SK-MEL-5 (cell line): ENCODE measurements at places on chromosomes 7 and 10.
A peak's percentile ranks its signal among the peaks of the same experiment; 100 is the strongest.

- DNase-seq = no peak
Observed at GRCh38 chr10:74135452-74135851, 15.2 kb downstream of the AP3M1 start.

DNA sequence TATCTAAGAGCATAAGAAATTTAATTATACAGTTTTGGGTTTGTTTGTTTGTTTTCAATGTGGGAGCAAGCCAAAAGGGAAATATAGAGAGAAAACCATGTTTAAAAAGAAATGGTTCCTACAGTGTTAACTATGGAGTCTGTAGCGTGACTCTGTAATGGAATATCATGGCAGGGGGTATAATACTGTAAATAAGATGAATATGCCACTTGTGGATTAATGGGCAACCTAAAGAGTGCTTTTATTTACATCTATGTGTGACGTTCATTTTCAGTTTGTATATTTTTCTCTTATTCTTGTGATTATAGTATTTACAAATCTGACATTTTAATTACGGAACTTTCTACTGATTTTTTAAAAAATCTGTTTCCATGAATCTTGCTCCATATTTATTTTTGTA is 95.9 kb downstream of the POLL start:
- DNase-seq = no peak

DNA sequence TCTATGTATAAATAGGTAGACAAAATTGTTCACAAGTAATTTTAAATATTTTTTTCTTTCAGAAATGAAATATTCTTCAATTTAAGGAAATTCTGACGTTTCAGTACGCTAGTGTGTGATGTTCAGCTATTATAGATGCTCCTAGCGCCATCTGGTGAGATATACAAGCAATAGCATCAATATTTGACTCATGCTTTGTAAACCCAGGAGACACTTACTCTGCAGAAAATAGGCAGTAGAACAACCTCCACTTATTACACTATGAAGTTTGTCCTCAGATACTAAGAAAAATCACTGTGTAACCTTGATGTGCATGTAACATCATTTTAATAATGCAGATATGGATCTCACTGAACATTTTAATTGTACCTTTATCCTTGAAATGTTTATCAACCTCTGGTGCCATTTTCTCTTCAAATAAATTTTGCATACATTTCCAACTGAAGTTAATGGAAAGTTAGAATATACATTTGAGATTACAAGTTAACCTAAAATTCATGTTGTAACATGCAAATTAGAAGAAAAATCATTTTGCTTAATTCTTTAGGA is 151.5 kb upstream of the FAM3C start:
- peak; percentile 81 for DNase-seq

DNA sequence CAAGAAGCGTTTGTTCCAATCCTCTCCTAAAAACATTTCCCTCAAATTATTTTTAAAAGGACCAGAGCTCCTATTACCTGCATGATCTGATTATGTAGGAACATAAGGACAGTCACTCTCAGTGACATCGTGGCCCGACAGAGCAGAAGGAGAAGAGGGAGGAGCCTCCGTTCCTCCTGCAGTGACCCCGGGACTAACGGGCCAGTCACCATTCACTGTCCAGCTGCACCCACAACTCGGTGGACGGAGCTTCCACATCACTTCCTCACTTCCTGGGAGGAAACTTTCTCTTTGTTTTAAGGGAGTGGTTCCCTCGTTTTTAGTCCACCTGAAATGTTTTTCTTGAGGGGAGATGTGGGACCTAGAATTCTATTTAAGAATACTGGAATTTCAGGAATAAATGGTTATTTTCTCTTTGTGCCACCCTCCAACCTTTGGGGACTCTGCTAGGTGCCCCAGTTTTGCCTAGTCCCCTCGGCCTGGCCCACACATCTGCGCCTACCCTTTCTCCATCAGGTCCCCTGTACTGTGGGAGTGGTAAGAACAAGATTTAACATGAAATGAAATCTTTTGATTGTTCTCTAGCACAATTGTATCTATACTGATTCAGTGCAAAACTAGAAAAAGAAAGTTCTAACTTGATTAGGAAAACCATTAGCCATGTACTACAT is 173.5 kb upstream of the RNF32 start:
- no peak for DNase-seq

- DNase-seq = no peak
Observed at GRCh38 chr7:108053250-108053649, 50.3 kb upstream of the LAMB1 start.

DNA sequence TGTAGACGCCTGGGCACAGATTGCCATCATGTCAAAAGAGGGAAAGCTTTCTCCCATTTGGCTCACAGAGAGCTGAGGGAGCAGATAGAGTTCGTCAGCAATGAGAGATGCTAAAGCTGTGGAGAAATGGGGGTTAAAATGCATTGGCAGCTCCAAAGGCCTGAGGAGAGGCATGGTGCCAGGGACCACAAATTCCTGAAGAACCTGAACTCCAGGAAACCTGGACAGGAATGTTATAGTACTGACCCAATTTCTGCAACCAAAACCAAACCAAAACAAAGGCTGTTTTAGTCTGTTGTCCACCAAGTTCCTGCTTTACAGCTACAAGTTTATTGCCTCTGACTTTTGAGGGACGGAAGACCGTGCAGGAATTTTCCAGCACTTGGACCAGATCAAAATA is 575.7 kb downstream of the REEP3 start:
- DNase-seq = no peak

- no peak for DNase-seq
Observed at GRCh38 chr7:104174798-104175197, 33.0 kb downstream of the ORC5 start.

DNA sequence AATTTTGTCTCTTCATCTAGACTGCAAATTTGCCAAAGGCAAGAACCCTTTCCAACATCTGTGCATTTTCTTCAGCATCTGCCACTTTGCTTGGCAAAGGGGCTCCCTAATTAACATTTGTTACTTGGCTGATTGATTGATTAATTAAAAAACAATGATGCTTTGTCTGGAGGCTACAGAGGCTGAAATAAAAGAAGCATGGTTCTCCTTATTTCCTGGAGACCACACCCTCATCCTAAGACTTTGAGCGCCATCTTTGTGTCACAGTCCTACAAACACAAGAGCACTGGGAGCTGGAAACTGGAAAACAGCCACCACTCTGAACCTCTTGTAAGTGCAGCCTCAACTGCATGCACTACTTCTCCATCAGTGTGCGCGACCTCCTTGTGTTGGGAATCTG is 189.2 kb downstream of the C7orf25 start:
- peak; percentile 36 for DNase-seq

DNA sequence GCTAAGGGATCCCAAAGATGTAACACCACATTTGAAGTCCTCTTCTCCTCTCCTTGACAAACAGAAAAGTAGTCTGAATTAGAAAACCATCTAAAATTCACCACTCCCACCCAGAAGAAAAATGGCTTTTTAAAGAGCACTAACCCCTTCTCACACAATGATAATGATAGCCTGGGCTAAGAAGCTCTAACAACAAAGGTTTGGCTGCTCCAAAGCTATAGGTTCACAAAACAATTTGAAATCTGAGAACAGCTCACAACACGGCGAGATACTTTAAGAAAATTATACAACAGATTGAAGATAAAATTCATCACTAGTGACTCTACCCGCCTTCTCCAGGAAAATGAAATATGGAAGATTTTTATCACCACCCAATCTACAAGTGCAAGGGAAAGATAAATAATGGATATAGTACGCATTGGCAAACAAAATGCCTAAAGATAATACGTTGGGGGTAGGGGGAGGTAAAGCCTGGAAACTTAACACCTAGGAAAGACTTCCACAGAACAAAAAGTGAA is 7.4 kb downstream of the ITGB1 start:
- DNase-seq = no peak

GRCh38 chr10:119333146-119333792 is 125.9 kb downstream of the GRK5 start:
- no peak for DNase-seq

GRCh38 chr10:11176746-11177145 is 159.1 kb downstream of the CELF2 start:
- DNase-seq = no peak

GRCh38 chr7:2015251-2015871 is 217.4 kb downstream of the MAD1L1 start:
- DNase-seq = no peak

- peak; percentile 60 for DNase-seq
Observed at GRCh38 chr10:116742367-116743265, at the start of gene HSPA12A. TSS of gene HSPA12A (minus strand) at chr10:116742566. CDS start at chr10:116742469, 97 bp downstream.

- no peak for DNase-seq
Observed at GRCh38 chr10:47261121-47261520, 38.9 kb upstream of the GDF10 start.

DNA sequence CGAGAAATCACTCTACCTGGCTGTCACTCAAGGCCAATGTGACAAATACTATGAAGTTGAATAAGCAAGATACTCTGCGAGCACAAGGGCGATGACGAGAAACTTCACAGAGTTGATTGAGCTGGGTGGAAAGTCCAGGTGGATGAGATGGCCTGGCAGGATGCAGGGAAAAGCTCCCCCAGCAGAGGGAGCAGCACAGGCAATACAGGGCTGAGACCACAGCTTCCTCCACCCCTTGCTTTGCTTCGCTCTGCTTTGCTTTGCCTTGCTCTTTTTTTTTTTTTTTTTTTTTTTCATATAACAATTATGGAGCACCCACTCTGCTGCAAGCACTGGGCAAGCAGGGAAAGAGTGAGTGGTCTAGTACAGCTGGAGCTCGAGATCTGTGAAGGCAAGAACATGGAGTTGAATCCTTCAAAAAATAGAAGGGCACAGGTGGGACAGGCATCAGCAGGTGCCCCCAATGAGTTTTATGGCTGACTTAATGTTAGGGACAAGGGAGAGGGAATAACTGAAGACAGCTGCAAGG is 88.3 kb downstream of the CABCOCO1 start:
- peak; percentile 88 for DNase-seq

DNA sequence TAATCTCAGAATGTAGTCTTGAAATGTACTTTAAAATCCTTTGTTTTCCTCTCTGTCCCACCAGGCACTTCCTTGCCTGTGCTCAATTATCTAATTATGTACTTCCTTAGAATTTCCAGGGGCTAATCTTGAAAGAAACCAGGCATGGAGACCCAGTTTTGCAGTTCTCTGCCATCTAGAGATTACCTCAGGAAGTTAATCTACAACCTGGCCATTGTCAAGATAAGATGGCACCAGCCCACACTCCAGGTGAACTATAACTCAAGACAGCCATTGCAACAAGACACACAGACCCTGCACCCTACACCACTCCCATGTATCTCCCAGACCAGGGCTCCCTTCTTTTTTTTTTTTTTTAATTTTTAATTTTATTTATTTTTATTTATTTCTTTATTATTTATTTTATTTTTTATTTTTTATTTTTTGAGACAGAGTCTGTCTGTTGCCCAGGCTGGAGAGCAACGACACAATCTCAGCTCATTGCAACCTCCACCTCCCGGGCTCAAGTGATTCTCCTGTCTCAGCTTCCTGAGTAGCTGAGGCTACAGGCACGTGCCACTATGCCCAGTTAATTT is 85.9 kb upstream of the TRIM24 start:
- DNase-seq = no peak

DNA sequence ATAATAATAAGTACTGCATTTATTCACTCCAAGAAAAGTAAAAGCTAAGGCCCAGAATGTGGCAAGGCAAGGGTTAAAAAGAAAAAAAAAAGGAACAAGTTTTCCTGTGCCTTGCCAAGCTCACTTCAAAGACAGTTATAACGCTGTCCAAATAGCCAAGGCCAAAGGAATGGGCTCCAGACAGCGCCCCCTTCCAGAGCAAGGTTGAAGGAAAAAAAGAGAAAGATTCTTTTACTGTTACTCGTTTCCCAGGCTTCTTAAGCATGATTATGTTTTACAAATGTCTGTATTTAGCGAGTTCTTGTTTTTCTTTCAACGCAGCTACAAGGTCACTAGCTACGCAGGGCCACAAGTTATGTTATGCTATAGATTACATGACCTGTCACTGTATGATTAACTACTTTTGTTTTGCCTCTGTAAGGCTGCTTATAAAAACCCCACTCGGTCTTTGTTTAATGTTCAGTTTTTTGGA is 9.1 kb upstream of the EIF4H start:
- DNase-seq = peak; percentile 80

- peak; percentile 4 for DNase-seq
Observed at GRCh38 chr10:13401142-13401541, 53.0 kb upstream of the SEPHS1 start.

GRCh38 chr10:3902809-3903410 is 117.9 kb upstream of the KLF6 start:
- no peak for DNase-seq

DNA sequence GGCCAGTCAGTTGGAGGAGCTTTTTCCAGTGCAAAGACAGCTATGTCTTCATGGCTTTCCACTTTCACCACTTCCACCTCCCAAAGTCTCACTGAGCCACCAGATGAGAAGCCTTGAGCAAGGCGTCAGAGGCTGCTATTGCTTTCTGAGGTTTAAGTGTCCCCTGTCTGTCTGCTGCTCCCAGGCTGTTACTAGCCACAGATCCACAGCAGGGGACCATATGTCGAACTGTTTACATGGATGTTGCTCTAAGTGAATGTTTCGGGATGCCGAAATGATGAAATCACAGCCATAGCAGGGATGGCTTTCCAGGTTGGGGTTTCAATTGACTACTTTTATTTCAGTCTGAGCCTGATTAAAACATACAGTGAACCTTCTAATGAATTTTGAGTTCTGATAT is 88.5 kb downstream of the AVL9 start:
- DNase-seq = no peak

GRCh38 chr7:35036361-35037171 is 719 bp downstream of the DPY19L1 start:
- DNase-seq = peak; percentile 62

DNA sequence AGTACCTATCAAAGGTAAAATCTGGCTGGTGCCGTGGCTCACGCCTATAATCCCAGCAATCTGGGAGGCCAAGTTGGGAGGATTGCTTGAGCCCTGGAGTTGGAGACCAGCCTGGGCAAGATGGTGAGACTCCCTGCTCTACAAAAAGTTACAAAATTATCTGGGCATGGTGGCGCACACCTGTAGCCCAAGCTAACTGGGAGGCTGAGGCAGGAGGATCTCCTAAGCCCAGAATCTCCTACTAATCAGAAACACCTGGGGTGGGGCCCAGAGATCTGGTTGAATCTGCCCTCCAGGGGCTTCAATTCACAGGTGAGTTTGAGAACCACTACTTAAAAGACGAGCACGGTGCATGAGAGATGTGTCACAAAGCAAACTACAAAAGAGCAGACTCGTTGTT is 2.4 kb downstream of the PLA2G12B start:
- no peak for DNase-seq

GRCh38 chr7:93238748-93239147 is 6.6 kb downstream of the VPS50 start:
- no peak for DNase-seq

GRCh38 chr7:41994746-41995110 is 242.3 kb downstream of the GLI3 start:
- DNase-seq = no peak

GRCh38 chr7:130838738-130839137 is 104.7 kb upstream of the KLF14 start:
- no peak for DNase-seq

DNA sequence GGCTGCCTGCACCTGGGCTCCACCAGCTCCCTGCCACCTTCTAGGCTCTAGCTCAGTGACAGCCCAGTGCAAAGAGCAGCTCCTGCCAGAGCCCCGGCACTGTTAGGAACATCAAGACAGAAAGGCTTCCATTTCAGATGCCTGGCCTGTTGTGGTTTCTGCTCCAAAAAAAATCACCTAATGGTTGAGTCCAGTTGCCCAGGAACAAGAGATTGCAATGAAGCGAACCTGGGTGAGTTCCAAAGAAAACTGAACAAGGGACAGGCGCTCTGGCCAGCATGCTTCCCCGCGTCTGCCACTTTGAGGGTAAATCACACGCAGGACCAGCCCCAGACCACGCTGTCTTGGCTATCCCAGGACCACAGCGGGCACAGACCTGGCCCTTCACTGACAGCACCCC is 47.0 kb upstream of the RASGEF1A start:
- DNase-seq = no peak

- DNase-seq = no peak
Observed at GRCh38 chr10:23918839-23919238, 290.1 kb upstream of the KIAA1217 start.
